ENCODE measurements at places on chromosomes 11 and 22.

- no peak for DNase-seq
Measured at GRCh38 chr11:119782739-119783072, 53.7 kb upstream of the NECTIN1 start.

- DNase-seq: peak; percentile 55
Measured at GRCh38 chr11:134069426-134070341, 812 bp downstream of the JAM3 start.

- DNase-seq: no peak
Measured at GRCh38 chr11:66157182-66157864, 87.3 kb downstream of the PACS1 start.

- DNase-seq: peak; percentile 23
Measured at GRCh38 chr11:74220376-74220775, 49.3 kb downstream of the PPME1 start.

DNA sequence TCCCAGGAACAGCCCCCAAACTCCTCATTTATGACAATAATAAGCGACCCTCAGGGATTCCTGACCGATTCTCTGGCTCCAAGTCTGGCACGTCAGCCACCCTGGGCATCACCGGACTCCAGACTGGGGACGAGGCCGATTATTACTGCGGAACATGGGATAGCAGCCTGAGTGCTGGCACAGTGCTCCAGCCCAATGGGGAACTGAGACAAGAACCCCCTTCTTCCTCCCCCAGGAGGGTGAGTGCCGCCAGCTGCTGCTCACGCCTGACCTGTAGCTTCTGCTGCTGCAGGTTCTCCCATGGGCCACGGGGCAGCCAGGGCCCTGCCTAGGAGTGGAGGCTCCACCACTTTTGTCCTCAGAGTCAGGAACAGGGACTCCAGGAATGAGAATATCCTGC is 78.2 kb downstream of the VPREB1 start:
- DNase-seq: no peak

DNA sequence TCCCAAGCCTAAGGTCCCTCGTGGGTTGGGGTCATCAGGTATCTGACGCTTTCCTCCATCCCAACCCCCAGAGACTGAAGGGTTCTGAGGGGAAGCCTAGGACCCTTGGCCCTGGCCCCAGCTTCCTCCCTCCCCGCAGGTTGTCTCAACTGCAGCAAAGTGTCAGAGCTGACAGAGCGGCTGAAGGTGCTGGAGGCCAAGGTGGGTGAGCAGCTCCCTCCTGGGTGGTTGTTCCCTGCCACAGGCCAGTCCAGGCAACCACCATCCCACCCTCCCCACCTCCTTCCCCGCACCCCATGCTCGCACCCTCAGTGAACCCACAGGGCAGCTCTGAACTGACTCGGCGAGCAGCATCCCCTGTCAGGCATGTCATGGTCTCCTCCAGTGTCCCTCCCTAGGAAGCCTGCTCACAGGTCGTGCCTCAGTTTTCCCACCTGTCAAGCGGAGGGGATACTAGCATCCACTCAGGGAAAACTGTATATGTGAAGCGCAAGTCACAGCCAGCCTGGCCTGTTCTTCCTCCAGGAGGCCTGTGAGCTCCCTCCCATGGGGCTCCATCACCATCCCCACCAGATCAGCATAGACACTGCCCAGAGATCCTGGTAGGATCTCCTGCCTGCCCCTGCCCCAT is 20.8 kb downstream of the EMID1 start:
- DNase-seq: no peak

DNA sequence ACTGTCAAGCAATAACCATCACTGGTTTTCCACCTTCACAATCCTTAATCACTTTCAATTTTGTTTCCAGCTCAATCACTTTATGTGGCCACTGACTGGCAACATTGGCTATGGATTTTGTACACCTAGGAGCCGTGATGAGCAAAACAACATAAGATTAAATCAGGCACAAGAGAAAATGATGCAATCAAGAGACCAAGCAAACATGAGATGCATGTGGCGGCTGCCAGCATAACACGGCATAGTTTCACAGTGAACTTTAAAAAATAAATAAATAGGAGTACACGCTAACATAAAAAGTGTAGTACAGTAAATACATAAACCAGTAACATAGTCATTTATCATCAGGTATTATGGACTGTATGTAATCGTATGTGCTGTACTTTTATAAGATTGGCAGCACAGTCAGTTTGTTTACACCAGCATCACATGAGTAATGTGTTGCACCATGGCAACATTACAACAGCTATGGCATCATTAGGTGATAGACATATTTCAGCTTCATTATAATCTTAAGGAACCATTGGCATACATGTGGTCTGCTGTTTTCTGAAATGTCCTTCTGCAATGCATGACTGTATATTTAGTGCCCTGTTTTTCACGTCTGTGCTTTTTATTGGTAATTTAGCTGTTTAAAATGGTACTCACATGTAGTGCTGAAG is 83.3 kb upstream of the PRDM11 start:
- no peak for DNase-seq

GRCh38 chr11:34732831-34733230 is 111.9 kb downstream of the EHF start:
- DNase-seq: peak; percentile 15

- no peak for DNase-seq
Measured at GRCh38 chr11:83766932-83767331, 480.8 kb upstream of the CCDC90B start.

GRCh38 chr11:114598461-114598860 is 2.9 kb upstream of the NXPE4 start:
- DNase-seq: no peak

- DNase-seq: peak; percentile 79
Measured at GRCh38 chr11:61828629-61829407, 718 bp downstream of the FADS2 start.

DNA sequence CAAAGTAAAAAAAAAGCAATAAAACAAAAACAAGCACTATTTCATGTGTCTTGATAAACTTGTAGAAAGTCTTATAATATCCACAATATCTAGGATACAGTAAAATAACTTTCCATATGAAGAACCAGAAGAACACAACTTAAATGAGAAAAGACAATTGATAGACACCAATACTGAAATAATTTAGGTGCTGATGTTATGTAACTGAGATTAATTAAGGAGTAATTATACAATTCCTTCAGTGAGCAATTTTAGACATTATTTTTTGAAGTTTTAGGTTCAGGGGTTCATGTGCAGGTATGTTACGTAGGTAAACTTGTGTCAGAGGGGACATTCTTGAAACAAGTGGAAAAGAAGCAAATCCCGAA is 88.3 kb upstream of the VPREB1 start:
- DNase-seq: no peak

- DNase-seq: no peak
Measured at GRCh38 chr11:104522650-104523049, 358.7 kb upstream of the PDGFD start.

DNA sequence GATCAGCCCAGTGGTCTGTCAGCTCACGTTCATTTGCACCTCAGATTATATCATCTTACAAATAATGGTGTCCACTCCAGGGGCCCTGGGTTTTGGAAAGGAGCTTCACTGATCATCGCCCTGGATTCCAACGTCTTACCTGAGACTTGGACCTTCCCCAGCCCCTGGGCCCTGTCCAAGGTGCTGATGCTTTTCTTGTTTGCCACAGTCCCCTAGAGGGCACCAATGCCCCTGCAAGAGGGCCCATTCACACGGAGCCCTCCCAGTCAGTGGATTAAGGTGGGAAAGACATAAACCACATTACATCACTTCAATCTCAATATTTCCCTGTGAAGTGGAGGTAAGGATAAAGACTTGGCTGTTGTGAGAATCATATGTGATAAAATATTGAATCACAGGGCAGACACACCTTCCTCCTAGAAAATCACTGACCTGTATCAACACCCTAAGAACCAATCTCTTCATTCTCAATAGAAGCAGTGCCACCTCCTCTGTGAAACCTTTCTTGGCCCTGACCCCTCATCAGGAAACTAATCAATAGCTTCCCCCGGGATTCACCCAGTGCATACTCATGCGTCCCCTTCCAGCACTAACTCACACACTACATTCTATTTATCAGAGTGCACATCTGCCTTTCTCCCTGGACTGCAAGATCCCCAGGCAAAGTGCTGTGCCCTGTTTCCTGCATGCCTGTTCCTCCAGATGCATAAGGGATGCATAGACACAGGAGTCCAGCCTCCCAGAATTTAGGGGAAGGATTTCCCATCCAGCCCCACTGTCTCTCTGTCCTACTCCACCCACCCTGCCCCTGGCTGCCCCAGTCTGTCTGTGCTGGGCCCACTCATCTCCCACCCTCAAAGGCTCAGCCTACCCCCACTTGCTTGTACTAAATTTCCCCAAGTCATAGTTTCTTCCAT is 167.0 kb downstream of the BUD13 start:
- DNase-seq: no peak

GRCh38 chr22:18965526-18966421 is 29.7 kb upstream of the PRODH start:
- peak; percentile 0 for DNase-seq

DNA sequence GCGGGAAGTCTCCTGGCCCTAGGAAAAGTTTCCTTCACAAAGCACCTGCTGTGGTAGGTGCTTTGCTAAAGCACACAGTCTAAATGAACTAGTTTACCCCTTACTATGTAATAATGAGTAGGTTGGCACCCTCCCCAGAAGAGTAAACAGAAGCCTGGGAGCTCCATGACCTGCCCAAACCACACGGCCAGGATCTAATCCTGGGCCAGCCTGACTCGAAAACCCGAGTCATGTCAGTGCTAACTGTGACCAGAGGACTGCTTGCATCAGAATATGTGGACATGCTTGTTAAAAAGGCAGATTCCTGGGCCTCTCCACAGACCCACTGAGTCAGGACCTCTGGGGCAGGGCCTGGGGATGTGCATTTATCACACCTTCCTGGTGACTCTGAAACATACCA is 67.7 kb downstream of the PANX1 start:
- DNase-seq: no peak

DNA sequence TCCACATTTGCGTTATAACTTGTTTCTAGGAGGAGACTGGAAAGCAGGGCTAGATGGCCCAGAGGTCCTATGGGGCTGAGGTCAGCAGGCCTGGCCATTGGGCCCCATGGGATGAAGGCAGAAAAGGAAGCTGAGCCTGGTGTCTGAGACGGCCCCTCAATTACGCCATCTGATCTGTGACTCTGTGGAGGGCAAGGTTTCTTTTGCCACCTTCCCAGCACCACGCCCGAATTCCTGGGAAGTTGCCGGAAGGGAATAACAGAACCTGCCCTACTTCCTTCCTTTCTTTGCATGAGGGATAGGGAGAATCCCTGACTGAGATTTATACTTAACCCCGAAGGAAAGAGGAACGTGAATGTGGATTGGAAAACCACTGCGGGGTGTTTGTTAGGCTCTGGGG is 118.1 kb downstream of the MPPED1 start:
- no peak for DNase-seq

DNA sequence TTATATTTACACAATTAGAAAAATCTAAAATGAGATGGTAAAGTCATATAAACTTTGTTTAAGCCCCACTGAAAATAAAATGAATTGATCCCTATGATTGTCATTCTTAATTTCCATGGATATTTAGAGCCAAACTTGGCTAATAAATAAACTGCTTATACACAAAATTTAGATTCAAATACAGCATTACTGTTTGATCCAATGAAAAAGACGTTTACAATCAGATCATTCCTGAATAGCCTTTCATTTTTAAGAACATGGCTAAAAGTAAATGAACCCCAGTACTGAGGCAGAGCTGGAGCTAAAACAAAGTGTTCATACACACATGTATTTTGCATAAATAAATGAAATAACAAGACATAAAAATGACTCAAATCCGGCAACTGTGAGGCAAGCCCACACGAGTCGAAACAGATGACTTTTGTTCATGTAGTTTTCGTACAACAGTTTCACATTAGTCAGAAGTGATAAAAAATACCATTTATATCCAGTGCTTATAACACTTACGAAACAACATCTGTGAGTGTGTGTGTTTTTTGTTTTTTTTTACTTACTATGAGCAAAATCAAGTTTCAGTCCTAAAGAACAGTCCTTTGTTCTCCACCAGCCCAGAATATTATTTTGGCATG is 386.5 kb downstream of the SOX6 start:
- DNase-seq: peak; percentile 14

GRCh38 chr22:42962295-42963230 is 52.4 kb downstream of the PACSIN2 start:
- DNase-seq: no peak

DNA sequence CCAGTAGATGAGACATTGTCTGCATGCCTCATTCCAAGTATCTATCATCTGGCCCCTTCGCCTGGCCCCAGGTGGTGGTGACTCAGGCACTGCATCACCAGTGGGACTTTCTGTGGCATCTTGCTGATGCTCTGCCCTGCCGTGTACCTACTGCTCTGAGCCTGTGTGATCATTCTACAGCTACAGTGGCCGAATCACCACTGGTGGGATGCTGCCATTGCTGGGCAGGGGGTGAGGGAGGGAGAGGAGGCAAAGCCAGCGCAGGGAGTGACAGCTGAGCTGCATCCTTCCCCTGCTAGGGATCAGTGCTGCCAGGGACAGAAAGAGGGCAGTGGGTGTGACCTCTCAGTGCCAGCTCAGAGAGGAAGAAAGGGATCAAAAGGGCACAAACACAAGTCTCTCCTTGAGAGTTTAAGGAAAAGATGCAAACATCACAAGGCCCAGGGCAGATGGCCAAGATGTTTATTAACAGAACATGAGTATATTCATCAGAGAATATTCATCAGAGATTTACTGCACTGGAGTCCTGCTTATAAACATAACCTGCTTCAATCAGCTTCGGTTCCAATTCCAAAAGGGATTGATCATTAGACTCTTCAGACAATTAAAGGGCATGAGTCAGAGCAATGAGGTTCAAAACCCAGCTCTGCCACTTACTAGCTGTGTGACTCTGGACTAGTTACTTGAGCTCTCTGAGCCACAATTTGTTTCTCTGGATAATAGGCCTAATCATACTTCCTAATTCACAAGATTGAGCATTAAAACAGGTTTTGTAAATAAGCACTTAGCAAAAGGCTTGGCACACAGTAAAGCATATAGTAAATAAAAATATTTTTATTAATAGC is 109.8 kb downstream of the NAT10 start:
- DNase-seq: no peak

DNA sequence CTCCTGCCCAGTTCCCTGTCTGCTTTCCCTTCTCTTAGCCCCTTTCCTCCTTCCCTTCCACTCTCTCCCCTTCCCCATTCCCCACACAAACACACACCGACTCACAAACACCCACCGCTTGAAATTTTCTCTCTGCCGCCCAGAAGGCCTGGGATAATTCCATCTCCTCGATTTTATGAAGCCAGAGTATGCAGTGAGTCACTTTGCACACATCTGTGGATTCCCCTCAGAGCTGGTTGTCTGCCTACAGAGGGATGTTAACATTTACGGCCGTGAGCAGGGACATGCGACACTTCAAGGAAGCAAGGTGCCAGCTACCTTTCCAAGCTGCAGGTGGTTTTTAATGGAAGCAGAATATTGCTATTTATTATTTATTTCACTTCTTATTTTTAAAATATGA is 332.0 kb downstream of the TENM4 start:
- DNase-seq: no peak

- no peak for DNase-seq
Measured at GRCh38 chr11:119747868-119748660, 19.1 kb upstream of the NECTIN1 start.

Data from NCI-H1417 (cell line).